ENCODE measurements at places on chromosomes 12 and 14.

GRCh38 chr14:33848706-33849454, 102.0 kb downstream of the EGLN3 start:
- no peak for DNase-seq

GRCh38 chr12:10705655-10706054, 17.5 kb downstream of the YBX3 start:
- no peak for DNase-seq

GRCh38 chr14:77991128-77991772, 178.9 kb upstream of the NRXN3 start:
- no peak for DNase-seq

GRCh38 chr12:130791629-130792028, 47.4 kb downstream of the STX2 start:
- no peak for DNase-seq

- no peak for DNase-seq
Measured at GRCh38 chr12:57864442-57865083, 18.0 kb upstream of the CTDSP2 start.

DNA sequence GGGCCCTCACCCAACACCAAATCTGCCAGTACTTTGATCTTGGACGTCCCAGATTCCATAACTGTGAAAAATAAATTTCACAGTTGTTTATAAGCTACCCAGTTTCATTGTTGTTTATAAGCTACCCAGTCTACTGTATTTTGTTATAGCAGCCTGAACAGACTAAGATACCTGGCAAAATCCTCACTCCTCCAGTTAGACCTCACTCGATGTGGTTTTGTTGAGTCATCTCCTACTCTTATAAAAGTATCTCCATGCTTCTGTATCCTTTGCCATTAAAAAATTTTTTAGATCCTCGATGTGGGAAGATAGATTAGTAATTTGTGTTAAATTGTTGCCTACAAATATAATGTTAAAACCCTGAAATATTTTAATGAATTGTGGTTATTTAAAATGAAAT, 16.0 kb downstream of the TXNDC16 start:
- DNase-seq = no peak

DNA sequence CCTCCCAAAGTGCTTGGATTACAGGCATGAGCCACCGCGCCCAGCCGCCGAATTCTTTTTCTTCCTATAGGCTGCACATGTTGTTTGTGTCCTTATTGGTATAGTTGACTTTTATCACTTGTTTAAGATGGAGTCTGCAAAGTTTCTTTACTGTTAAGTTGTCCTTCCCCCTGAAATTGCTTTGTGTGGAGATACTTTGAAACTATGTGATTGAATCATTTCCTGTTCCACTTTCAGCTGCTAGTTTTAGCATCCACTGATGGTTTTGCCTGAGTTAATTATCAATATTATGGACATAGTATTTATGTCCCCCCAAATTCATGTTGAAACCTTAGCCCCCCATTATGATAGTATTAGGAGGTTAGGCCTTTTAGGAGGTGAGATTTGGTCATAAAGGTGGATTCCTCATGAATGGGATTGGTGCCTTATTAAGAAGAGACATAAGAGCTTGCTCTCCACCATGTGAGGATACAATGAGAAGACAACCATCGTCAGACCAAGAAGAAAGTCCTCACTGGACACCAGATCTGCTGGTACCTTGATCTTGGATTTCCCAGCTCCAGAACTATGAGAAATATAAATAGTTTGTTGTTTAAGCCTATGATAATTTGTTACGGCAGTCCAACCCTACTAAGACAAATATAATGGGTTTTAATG, 34.9 kb downstream of the PPHLN1 start:
- DNase-seq = no peak

DNA sequence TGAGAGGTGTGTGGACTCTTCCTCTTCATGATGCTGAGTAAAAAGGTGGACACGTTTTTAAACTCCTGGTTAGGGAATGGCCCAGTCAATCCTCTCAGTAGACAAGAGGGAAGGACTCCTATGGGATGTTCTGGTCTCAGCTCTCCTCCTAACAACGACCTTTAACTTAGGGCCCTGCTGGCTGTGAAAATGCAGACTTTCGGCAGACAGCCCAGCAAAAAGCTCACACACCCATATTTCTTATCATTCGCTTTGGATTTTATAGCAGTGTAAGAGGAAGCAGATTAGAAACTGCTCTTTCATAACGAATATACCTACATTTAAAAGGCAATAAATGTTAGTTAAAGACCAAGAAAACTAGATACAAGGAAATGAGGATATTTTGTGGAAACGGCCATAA, 18.0 kb upstream of the YARS2 start:
- DNase-seq = no peak

DNA sequence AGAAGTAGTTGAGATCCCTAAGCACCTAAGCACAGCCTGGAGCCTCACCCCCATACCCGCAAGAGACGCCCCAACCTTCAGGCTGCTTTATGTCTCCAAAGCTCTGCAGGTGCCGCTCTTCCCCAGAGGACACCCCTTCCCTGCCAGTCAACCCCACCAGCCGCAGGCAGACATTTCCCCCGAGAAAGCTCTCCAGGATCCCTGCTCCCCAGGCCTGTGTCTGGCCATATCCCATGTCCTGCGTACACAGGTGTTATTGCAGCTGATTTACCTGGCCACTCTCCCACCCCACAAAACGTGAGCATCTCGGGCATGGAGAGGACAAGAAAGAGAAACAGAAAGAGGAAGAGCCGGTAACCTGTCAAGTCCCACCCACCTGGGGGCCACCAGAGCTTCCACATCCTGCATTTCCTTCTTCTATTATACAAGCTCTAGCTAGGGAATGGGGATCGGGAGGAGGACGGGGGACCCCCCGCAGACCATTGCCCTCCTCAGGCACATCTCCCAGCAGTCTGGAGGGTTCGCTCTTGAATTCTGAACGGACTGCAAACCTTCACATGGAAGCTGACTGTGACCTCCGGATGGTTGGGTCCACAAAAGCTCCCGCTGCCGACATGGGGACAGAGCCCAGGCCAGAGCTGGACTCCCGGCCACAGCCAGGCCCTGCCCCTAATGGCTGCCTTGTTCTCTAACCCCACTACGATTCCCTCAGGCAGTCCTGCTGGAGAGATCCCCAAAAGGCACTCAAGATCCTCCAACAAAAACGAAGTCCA, 17.6 kb downstream of the CCDC88C start:
- no peak for DNase-seq

GRCh38 chr12:108374596-108375320, 35.6 kb upstream of the CMKLR1 start:
- DNase-seq = no peak

DNA sequence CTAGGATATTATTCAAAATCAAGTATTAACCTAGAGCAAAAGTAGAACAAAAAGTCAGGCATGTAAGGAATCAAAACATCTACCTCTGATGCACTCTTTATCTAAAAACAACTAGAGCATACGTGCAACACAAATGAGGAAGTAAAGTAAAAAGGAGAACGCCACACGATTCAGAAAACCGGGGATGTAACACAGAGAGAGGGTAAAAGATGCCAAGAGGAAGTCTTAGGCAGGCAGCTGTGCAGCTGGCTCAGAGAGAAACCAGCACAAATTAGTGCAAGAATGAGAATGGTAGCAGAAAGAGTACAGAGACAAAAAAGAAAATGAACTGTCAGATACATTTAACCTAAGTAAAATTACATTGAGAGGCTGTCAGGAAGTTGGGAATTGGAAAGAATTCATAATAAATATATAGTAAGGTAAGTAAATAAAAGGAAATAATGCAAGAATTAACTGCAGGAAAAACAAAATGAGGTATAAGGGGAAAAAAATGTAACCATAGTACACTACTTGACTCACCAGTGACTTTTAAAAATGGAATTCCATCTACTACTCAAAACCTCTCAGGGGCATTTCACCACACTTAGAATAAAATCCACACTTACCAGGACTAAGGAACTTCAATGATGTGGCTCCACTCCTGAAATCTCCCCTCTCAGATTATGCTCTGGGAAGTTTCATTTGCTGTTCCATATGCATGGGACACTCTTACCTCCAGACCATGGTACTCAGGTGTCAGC, 17.1 kb downstream of the BCAT1 start:
- no peak for DNase-seq

- no peak for DNase-seq
Measured at GRCh38 chr12:116598311-116599284, 39.4 kb downstream of the MAP1LC3B2 start.

GRCh38 chr12:39605501-39605900, 14.1 kb downstream of the ABCD2 start:
- no peak for DNase-seq

DNA sequence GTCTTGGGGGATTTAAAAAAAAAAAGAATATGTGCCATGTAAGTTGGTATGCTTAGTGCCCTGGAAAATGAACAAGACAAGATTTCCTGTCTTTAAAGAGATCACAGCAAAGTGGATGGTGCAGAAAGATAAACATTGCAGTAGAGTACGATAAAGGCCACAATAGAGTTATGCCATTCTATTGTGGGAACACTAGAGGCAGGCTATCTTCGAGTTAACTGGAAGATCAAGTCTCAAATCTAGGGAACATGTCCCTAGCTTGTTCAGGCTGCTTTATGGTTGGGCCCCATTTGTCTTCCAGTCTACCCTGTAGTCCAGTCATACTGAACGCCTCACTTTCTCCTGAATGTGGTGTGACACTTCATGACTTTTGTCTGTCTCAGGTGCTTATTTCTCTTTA, 18.7 kb upstream of the CCT2 start:
- DNase-seq = no peak

DNA sequence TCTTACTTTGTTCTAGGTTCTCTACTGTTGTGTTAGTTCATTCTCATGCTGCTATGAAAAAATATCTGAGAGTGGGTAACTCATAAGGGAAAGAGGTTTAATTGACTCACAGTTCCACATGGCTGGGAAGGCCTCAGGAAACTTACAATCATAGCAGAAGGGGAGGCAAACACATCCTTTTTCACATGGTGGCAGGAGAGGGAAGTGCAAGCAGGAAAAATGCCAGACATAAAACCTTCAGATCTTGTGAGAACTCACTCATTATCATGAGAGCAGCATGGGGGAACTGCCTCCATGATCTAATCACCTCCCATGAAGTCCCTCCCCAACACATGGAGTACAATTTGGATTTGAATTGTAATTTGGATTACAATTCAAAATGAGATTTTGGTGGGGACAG, 69.6 kb downstream of the MGST1 start:
- no peak for DNase-seq

- peak; percentile 12 for DNase-seq
Measured at GRCh38 chr12:102811110-102811737, 105.8 kb downstream of the PAH start.

- no peak for DNase-seq
Measured at GRCh38 chr12:68270358-68270757, 17.0 kb upstream of the IL22 start.

DNA sequence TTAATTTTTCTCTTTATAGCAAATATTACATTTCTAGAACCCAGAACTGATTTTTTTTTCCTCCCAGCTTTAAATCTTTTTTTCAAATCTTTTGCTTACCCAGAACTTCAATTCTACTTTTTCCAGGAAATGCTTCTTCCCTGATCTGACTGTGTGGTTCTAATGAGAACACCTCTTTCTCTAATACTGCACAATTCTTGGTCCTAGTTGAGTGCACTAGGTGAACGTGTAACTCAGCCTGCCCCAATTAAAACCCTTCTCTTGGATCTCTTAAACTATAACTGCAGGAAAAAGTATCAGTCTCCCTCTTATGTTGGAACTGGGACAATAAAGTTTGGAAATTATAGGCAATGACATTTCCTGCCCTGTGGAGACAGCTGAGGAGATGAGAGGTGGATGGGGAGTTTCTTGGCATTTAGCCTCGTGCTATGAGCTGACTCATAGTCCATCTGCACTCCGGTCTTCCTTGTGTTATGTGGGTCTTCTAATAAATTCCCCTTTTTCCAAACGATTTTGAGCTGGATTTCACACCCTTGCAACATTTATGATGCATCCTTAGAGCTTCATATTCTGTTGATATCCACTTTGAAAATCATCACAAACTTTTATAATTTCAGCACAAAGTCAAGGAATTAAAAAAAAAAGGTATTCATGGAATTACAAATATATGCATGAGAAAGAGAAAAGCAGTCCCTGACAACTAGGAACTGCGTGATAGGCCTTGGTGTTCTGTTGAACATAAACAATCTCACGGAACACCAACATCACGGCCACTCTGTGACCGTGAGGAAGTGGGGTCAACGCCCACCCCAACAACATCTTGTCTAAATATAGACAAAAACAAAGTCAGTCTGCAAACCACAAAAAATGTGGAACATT, 52.4 kb downstream of the BRMS1L start:
- no peak for DNase-seq

DNA sequence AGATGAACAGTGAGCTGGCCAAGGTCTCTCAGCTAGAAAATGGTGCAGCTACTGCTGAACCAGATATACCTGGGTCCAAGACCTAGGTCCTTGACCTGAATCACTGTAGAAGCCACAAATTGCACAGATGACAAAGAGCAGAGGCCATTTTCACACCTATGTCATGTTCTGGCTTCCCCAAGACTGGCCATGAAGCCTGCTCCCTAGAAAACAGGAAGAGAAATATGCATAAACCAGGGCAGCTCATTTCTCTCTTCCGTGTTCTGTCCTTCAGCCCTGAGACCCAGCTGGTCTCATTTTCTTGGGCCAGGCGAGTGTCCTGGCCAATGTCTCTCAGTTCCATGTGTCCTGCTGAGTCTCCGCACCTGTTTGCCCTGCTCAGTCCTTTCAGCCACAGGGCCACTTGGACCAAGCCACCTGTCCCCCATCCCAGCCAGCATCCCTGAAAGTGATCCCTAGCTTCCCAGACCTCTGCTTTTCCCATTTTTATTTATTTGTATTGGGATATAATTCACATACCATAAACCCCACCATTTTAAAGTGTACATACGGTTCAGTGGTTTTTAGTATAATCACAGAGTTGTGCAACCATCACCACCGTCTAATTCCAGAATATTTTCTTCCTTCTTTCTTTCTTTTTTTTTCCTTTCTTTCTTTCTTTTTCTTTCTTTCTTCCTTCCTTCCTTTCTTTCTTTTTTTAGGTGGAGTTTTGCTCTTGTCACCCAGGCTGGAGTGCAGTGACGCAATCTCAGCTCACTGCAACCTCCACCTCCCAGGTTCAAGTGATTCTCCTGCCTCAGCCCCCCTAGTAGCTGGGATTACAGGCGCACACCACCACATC, 27.0 kb downstream of the P2RX7 start:
- no peak for DNase-seq

- no peak for DNase-seq
Measured at GRCh38 chr12:105522166-105522825, 191.8 kb downstream of the C12orf75 start.

- DNase-seq = no peak
Measured at GRCh38 chr12:82789674-82790073, 103.0 kb downstream of the TMTC2 start.

- DNase-seq = no peak
Measured at GRCh38 chr12:14367040-14367661, 1.7 kb downstream of the ATF7IP start.

- no peak for DNase-seq
Measured at GRCh38 chr12:4353785-4354208, 25.7 kb downstream of the FGF23 start.

GRCh38 chr14:97027256-97027999, 230.2 kb downstream of the VRK1 start:
- DNase-seq = no peak

DNA sequence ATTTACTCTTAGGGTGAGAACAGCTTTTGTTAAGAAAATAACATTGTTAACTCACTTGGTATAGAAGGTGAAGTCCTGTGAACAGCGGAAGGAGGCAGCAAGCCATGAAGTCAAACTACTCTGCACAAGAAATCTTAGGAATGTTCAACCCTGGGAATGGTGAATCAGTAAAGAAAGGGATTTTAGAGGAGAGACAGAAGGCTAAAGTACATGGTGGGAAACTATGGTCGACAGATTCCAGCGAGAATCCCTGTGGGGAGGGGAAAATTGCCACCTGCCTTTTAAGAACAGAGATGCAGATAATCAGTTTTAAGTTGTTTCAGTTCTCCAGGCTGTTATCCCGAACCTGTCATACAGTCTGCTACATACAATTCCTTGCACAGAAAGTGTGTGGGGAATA, 63.2 kb upstream of the PTPRR start:
- no peak for DNase-seq
